ENCODE measurements at places on chromosomes 2 and 18.

- DNase-seq = no peak
These were observed 32.0 kb downstream of the BIN1 start for GRCh38 chr2:127074936-127075335.

DNA sequence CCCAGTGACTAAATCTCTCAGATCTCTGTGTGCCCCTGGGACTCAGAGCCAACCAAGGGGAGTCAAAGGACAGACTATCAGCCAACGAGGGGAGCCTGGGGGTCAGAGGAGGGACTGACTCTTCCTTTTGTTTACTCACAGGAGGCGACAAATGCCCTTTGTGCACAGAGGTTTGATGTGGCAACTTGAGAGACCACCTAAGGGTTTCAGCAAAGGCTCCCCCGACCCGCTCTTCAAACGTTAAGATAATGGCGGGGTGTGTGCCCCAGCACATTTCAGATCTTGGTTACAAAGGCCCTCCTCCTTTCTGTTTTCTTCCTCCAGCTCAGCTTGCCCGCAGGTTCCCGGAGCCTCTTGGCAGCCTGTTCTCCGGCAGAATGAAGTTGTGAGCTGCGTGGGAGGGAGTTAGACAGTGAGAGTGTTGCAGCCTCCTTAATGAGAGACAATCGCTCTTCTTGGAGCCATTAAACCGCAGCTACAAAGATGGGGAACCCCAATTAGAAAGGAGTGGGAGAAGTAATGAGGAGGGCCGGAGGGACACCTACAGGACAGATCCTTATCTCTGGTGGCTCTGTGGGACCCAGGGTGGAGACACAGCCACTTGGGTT lies 76.2 kb downstream of the KIAA2012 start:
- DNase-seq = no peak

GRCh38 chr2:101442667-101443061 lies 32.2 kb downstream of the RFX8 start:
- DNase-seq = no peak

GRCh38 chr2:225434014-225434413 lies 34.5 kb downstream of the NYAP2 start:
- no peak for DNase-seq

- DNase-seq = no peak
These were observed 80.5 kb downstream of the EHBP1 start for GRCh38 chr2:62785810-62786597.

GRCh38 chr2:69241664-69242514 lies 145.1 kb downstream of the GFPT1 start:
- no peak for DNase-seq

- DNase-seq = no peak
These were observed 17.8 kb upstream of the SCLY start for GRCh38 chr2:238042849-238043584.

GRCh38 chr2:73256618-73256922 lies 22.5 kb downstream of the CCT7 start:
- no peak for DNase-seq

- DNase-seq = no peak
These were observed 164.6 kb downstream of the TPO start for GRCh38 chr2:1577846-1578245.

DNA sequence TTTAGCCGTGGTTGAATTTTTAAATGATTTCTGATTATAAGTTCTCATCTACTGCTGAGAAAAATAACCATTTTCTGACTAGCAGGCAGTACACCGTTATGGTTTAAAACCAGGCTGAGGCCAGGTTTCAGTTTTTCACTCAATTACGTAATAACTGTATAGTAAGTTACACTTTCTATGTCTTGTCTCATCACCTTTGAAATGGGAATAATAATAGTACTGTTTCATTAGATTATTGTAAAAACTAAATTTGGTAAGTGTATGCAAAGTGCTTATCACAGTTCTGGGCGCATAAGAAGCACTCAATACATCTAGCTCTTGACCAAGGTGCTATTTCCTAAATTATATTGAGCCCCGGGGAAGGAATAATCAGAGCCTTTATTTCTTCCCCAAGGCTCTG lies 76.8 kb downstream of the LIMS1 start:
- DNase-seq = no peak

- DNase-seq = no peak
These were observed 1.0 kb upstream of the KYNU start for GRCh38 chr2:142876423-142876822.

Data from hepatic stellate cell (primary cell).